HEK293T (cell line): ENCODE measurements at places on chromosomes 6 and 20.

DNA sequence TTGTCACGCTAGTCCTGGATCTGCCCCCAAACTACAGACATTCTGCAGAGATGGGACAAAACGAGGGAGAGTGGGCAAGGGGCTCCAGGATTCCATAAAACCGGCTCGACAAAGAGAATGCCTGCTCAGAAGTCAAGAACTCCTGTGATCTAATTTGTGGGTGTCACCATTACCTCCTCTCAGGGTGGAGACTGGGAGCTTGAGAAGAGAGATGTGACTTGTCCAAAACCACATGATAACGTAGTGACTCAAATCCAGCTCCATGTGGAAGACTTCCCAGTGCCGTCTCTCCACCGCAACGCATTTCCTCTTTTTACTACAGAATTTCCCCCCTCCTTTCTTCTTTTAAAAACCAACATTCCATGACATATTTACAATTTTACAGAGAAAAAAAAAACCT lies 44.3 kb downstream of the TRERF1 start:
- no peak for DNase-seq

DNA sequence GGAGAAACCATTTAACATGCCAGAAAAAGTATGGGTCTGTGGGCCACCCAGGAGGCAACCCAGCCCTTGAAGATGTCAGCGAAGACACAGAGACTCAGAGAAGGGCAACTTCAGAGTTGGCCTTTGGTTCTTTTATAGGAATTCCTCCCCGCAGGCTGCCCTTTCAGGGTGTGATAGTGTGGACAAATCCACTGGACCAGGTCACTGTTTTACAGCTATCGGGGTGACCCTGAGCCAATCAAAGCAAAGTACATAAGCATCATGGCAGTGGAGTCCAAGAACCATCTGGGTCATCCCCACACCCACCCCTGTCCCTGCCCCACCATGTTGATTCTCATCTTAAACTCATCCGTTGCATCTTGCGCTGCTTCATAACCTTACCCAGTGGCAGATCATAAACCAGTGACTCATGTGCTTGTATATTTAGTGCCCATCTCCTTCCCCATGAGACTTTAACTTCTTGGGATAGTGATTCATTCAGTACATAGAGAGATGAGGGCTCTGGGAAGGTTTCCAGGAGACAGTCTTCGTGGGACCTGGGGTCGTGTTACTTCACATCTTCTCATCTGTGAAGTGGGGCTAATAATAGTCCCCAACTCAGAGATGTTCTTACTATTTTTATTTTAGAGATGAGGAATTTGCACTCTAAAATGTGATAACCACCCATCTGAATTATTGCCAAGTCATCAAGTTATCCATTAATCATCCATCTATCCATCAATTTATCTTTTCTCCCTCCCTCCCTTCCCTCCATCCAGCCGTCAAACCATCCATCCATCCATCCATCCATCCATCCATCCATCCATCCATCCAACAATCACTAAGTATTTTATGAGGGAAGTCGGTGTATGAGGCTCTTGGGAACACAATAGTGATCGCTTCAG lies 51.0 kb downstream of the EDN3 start:
- DNase-seq: no peak

DNA sequence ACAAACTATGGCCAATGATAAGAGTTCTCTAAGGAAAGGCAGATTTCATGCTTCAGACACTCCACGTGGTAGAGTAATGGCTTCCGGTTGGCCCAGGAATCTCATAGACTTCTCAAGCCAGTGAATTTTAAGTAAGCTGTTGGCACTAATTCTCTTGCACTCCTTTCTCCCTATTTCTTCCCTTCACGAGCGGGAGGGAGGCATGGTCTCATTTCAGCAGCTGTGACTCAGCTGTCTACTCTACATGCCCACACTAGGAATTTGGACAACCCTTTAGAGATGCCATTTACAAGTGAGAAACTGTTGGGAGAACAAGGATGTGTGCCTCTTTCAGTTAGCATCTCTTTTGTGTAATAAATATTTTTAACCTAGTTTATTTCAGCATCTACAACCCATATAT lies 107.7 kb downstream of the PTPRK start:
- no peak for DNase-seq

DNA sequence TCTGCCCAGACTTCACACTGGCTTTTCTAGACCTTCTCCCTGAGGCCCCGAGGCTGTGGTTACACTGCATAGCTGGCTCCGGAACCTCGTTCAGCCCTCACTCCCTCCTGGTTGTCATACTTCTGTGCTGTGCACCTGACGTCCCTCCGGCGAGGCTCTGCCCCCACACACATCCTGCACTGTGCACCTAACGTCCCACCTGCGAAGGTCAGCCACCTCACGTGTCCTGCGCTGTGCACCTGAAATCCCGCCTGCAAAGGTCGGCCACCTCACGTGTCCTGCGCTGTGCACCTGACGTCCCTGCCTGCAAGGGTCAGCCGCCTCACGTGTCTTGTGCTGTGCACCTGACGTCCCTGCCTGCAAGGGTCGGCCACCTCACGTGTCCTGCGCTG lies 111.0 kb upstream of the FRMD1 start:
- no peak for DNase-seq
